ENCODE measurements at places on chromosomes 6 and 20.

DNA sequence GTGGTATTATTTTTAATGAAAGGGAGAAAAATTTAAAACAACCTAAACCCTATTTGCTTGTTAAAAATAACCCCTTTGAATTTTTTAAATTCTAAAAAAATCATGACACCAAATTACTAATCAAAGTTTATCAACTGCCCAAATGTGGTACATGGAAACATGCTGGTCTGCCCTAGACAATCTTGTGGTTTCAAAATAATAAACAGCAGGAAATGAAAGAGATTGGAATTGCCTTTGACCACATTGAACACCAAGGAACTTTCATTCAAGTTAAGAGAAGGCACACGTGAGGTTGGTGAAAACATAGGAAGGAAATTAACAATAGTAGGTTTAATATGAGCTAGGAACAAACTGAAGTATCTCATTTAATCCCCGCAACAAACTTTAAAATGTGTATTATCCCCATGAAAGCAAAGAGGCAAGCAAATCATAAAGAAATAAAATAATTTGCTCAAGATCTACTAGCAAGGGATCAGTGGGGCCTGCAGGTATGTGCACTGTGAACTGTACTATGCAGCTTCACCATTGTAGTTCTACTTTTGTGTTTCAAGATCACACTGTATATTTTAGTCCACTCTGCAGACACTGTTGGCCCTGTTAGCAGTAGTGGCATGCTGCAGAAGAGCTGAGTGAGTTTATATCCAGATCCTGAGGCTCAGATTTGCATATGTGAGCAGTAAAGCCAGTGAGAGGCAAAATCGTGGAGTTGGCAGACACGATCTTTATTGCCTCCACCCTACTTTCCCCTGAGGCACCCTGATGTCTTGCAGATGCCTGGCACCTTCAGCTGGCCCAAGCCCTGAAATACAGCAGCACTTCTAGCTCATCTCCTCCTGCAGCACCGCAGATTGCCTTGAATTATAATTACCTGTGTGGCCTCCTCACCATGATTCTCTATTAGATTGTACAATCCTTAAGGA lies 157.8 kb upstream of the TENT5A start:
- no peak for DNase-seq

DNA sequence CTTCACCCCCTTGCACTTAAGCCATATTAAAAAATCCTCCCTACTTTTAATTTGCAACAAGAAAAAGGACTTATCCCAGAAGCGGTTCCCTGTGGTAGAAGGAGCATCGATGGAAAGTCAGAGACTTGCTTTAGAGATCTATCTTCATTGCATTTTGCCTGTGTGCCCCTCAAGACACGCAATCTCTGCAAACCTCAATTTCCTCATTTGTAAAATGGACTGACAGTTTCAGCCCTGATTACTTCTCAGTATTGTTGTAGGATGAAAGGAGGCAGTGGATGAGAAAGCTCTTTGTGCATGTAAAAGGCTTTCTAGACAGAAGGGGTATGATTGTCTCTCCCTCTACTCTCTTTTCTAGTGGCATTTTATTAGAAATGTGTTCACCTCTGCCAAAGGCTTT lies 410.2 kb downstream of the CDC5L start:
- DNase-seq: no peak

DNA sequence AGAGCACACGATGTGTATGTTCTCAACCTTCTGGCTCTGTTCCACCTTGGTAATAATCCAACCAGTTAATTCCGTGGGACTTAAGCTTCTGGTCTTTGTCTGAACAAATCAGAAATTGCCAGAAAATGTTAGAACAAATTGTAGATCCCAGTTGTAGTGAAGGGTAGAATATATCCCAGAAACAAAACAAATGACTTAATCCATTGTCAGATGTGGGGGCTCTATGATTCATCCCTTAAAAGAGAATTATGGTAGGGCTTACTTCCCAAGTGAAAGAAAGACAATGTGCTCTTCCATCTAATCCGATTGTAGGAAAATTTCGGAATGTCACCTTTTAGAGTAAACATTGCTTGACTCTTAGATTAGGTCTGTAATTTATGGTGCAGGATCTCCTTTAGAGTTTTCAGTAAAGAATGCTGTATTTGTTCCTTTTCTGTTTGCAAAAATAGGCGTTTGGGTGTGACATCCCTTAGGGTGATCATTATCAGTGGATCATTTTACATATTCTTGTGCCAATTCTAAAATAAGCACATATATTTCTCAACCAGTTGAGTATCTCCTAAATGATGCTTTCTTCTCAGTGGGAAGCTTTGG lies 234.5 kb upstream of the ZNF217 start:
- no peak for DNase-seq

GRCh38 chr6:28673787-28674671 lies 148.3 kb downstream of the GPX5 start:
- no peak for DNase-seq

- no peak for DNase-seq
These were observed 22.5 kb downstream of the HLA-G start for GRCh38 chr6:29850011-29850553.

GRCh38 chr20:34710861-34711574 lies 6.9 kb downstream of the TP53INP2 start:
- no peak for DNase-seq

DNA sequence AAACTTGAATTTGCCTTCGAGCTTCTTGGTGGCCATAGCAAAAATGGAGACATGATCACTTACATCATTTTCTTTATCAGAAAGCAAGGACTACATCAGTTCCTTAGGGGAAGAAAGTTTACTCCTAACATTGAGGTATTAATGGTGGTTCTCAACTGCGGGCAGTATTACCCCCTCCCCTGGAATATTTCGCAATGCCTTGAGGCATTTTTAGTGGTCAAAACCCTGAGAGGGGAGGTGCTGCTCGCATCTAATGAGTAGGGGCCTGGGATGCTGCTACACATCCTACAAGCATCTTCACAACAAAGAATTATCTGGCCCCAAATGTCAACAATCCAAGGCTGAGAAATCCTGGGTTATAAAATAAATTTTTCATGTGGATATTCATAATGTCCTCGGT lies 222.2 kb upstream of the TSHZ2 start:
- no peak for DNase-seq

DNA sequence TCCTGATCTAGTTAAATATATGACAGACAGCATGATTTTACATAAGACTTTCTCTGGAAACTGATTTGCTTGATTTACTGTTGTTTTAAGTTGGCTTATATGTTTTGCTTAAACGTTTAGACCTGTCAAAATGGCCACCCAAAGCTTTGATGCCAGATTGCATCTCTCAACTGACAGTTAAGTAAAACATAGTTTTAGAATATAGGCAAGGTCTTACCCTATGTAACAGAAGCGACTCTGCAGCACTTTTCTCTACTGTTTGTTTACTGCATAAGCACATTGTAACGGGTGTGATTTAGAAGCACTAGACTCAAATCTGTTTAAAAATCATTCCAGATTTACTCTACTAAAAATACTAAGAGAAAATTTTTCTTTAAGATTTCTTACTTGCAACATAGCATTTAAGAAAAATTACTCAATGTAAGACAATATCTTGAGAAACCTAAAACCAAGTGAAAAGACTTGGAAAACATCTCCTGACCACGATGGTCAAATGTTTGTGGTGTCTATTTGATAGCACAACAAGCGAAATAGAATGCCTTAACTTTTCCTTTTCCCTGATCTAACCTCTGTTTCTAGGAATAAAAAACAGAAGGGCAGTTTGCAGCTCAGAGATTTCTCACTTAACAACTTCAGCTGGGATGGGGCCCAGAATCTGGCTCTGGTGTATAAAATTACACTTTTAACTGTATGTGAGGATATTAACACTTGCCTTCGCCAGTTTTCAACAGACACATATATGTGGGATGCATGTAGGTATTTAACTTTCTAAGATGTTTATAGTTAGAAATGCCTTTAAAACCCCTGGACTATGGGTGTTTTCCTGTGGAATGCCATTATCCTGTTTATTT lies 47.4 kb downstream of the AIG1 start:
- no peak for DNase-seq

DNA sequence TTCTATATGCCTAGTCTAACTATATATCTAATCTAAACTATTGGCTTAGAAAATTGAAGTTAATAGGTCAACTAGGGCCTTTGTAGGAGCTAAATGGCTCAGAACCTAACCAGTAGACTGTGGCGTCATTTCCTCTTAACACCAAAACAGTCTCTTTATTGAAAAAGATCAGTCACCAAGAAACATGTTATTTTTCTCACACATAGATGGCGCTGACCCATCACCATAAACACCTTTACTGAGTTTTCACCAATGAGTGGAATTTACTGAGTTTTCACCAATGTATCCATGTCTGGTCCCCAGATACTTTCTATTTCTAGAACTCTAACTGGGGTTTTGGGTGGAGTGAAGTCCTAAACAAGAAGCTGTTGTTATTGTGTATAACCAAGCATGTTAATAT lies 636.0 kb downstream of the BCKDHB start:
- no peak for DNase-seq

- no peak for DNase-seq
These were observed 141.1 kb downstream of the PDSS2 start for GRCh38 chr6:107318100-107318736.

DNA sequence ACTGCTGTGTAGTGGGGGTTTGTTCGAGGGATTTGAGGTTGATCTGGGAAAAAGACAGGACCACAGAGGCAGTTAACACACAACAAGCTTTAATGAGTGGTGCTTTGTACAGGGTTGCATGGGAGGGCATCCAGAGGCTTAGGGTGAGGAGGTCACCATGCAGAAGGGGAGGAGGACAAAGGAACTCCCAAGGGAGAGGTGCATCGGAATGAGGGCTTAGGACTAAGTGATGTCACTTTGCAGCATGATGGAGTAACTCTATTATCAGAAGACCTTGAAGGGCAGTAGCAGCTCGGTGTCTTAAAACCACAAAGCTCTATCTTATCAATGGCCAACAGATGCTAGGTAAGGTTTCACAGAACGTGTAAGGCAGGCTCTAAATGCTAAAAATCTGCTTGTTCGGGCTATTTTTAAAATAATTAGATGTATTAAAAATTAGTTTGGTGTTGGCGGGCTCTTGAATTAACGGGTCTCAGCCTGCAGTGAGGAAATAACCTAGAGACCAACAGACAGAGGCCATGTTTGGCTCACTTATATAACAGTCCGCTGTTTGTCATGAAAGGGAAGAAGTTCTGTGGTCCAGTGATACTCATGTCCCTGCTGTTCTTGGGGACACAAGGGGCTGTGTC lies 37.9 kb downstream of the MAN1A1 start:
- no peak for DNase-seq

GRCh38 chr20:23283096-23283850 lies 67.3 kb upstream of the NXT1 start:
- no peak for DNase-seq

DNA sequence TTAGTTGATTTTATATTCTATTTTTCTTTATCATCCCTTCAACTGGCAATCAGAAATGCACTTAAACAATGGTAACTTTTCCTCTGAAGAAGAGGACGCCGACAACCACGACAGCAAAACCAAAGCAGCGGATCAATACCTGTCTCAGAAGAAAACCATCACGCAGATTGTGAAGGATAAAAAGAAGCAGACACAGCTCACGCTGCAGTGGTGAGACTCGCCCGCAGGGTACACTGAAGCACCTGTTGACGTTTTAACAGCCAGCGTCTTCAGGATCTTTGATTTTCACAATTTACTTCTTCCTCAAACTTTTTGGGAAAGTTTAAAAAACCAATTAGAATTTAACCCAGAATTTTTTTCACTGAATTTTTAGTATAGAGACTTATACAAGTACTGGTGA lies 701 bp downstream of the RFX6 start:
- no peak for DNase-seq

DNA sequence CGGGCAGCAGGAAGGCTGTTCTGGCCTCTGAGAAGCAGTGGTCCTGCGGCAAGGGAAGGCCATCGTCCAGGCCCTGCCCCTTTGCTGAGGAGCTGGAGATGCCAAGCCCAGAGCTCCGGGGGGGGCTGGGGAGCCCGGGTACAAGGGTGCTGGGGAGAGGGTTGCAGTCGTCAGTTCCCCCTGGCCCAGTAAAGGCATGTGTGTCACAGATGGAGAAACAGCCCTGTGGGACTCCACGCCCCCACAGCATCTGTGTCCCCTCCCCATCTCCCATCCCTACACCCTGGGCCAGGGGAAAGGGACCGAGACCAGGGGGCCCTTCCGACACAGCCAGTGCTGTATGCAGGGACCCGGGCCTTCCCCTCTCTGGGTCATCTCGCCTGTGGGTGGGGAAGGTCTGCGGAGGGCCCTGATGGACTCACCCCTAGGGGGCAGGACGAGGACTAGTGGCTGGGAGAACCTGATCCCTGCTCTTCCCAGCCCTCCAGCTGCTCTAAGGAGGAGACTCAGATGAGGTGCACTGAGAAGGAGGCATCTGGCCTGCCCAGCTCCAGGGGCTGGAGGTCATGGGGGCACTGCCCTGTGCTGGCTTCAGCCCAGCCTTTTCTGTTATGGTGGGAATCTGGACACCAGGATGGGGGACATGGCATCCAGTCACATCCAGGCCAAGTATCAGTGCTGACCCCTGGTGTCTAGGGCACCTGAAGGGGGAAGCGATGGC lies 609 bp downstream of the MYL9 start:
- DNase-seq: no peak

GRCh38 chr6:80338201-80338836 lies 231.8 kb downstream of the BCKDHB start:
- peak; percentile 26 for DNase-seq

GRCh38 chr20:1005452-1006027 lies 3.4 kb upstream of the RSPO4 start:
- no peak for DNase-seq

DNA sequence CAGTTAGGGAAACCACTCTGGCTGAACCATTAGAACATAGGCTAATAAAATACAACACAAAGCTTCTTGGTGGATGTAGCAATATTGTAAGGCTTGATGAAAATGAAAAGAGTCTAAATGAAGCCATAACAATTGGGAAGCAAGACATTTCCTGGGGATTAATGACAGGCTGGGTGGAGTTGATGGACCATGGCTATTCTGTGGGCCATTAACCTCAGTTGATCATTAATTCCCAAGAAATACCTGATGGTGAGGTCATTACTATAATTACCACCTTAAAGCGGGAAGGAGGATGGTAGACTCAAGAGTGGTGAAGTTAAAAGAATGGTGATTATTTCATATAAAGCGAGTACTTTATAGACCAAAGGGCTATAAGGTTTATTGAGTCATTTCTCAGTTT lies 455.8 kb upstream of the MAP3K7 start:
- DNase-seq: no peak

- DNase-seq: no peak
These were observed 12.8 kb upstream of the PDYN start for GRCh38 chr20:2006452-2007361.

DNA sequence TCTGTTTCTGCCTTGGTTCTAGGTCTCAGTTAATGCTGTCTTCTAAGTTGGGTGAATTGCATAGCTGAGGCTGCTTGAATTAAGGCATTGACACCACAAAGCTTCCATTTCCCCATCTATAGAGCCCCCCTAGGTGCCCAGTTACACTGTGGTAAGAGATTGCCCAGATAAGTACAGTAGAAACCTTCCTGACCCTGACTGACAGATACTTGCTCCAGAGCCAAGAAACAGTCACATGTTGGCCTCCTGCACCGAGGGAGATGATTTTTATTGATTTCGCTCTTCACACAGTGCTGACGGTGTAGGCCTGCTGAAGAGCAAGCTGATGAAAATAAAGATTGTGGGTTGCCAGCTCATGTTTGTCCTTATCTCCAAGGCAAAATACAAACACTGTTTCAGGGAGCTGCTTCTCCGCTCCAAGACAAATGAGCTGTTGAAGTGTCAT lies 67.9 kb downstream of the TRMT11 start:
- DNase-seq: no peak

Data from stimulated activated CD8-positive, alpha-beta memory T cell treated with anti-CD3 and anti-CD28 coated beads, Interleukin-12 subunit alpha, Interleukin-12 subunit beta, amount 100 ng/mL, for 4 hours (primary cell).